Esophagus muscularis mucosa (tissue), 4 donors: ENCODE measurements at places on chromosomes 7 and 10.

DNA sequence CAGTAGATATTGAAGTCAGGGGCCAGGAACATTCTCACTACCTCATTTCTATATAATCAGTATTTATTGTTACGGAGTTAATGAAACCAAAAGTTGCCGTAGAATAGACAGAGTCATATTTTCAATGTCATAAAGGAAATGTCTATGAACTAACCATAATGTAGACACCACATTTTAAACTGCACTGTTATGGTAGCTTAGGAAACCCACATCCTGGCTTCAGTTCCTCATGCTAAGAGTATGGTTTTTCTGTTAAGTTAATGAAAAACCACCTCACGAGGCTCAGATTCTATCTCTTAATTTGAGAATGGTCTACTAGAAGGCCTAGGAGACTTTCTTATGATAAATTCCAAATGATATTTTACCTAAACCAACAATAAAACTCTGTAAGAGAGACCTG is 166.5 kb downstream of the TMEM26 start:
- no peak for DNase-seq

DNA sequence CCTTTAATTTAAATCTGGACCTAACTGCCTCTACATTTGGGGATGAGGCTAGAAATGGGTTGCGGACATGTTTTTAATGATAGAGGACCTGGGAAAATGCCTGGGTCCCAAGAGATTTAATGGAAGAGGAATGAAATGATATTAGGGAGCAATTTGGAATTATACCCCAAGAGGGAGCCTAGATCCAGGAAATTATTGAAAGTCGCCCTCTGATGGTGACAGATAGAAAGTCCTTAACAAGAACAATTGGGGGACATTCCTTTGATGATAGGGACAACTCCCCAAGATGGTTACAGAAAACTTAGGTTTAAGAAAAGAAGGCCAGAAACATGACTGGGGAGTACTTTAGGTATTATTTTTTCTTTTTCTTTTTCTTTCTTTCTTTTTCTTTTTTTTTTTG is 9.5 kb upstream of the TSGA13 start:
- DNase-seq = no peak

DNA sequence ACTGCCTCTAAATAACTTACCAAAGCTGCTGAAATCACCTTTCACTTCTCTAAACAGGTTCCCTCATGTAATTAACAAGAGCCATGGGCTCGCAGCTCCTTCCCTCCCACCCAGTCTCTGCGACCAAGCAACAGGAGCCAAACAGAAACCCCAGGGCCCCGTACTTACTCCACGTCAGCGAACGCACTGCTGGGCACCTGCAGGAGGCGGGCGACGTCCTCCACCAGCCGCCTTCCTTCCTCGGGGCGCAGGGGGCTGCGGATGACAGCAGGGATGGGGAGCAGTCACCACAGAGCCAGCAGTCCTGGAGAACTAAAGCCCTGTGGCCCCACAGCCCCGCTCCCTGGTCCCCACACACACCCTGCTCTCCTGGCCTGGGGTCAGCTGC is 477.0 kb downstream of the PTPRN2 start:
- DNase-seq = no peak

DNA sequence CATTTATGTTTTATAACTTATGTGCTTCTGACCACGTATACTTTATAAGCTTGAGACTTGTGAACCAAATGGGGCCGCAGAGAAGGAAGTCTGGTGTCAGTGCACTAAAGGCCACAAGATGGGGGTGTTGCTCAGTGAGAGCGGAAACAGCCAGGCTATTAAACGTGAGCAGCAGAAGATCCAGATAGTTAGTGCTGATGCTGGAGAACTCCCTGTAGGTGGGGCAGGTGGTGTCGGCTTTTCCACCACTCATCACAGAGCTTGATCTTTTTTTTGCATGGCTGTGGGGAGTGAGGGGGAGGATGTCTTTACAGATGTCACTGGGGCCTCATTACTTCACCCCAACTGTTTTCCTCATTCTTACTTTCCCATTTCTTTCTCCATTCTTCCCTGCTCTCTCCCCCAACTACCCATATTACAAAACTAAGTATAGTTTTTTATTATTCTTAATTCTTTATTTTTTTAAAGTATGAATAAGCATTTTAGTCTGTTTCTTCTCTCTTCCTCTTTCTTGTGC is 34.7 kb downstream of the ACADSB start:
- DNase-seq = no peak

GRCh38 chr7:32941681-32942414 is 15.4 kb upstream of the FKBP9 start:
- DNase-seq = no peak

GRCh38 chr7:136134503-136134902 is 157.3 kb upstream of the MTPN start:
- no peak for DNase-seq

GRCh38 chr7:77843194-77843593 is 44.6 kb downstream of the PHTF2 start:
- DNase-seq = no peak

DNA sequence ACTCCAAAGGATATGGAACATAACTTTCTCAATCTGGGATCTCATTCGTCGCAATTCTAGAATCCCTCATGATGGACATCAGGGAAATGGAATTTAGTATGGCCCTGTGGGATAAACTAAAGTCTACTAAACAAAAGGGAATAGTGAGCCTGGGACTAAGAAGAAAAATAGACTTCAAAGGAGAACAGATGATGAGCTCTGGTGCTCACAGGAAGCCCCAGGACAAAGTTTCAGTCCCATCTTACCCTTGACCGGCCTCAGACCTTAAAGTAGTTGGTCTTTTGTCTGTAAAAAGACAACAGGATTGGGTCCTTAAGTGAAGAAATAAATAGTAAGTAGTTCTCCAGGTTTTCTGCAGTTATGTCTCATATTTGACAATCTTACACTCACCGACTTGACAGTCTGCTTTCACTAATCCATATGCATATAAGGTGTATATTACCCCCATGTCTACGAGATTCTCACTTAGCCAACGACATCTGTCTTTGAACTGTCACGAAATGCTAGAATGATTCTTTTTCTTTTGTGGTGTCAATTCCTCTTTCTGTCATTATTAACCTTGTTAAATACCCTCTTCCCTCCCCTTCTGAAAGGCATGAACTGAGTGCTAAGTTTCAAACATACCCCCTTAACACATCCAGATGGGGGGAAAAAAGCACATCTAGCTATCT is 10.9 kb upstream of the IKZF1 start:
- DNase-seq = no peak

DNA sequence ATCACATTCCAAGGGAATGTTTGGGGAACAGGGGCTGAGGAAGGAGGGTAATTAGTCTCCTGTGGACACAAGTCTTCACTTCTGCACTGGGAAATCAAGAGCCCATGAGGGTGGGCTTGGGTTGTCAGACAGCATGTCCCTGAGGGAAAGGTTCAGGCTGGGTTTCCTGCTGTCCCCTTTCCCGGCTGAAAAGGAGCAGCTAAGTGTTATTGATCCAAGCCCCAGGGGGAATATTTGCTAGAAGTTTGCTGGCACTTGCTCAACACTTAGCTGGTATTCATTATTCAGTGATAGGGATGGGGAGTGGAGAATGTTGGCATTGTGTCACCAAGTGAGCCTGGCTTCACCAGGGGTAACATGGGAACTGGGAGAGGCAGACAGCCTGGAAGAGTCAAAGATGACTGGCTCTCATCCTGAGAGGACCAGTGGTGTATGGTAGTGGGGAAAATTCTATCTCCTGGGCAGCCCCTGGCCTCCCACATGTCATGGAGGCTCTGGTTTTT is 344.4 kb upstream of the PODXL start:
- DNase-seq = no peak

DNA sequence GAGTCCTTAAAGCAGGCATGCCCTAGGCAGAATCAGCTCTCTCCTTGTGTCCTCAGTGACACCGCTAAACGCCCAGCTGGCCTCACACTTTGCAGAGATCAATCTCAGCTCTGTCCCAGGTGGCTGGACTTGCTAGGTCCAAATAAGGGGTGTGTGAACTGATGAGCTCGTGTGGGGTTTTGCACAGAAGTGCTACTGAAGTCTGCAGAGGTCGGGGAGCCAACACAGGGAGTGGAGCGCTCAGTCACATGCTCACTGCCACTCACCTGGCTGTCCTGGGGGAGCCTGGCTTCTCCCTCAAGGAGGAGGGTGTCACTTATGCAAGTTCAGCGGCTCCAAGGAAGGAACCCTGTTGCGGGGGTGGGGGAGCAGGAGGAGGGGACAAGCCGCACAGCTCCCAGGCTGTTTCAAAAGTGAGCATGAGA is 2.0 kb downstream of the ELN start:
- DNase-seq = no peak

- no peak for DNase-seq
Measured at GRCh38 chr7:104127204-104127603, 80.6 kb downstream of the ORC5 start.

- no peak for DNase-seq
Measured at GRCh38 chr10:49585387-49585786, 24.7 kb upstream of the SLC18A3 start.

- no peak for DNase-seq
Measured at GRCh38 chr7:131141443-131141967, 186.2 kb upstream of the MKLN1 start.

DNA sequence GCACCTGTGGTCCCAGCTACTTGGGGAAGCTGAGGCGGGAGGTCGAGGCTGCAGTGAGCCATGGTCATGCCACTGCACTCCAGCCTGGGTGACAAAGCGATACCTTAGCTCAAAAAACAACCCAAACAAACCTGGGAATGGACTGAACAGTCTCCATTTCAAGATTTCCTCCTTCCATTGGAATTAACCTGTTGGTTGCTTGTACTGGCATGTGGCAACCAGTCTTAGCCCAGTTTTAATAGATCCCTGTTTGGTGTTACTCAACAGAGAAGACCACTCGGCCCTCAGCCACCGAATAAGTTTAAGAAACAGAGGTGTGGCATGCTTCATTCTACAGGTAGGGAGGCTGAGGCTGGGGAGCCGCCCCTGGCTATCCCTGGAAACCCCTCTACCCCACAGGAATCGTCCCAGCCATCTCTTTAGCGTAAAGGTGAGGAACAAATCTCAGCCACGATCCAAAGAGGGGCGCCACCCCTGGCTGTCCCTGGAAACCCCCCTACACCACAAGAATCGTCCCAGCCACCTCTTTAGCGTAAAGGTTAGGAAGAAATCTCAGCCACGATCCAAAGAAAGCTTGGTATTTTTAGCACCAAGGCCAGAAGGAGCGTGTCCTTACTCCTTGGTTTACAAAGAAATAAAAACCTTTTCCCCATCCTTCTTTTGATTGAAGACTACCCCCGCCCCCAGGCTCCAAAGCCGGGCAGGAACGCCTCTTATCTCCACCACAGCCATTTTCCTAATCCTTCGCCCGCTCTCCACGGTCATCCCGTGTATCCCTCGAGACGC is 861 bp upstream of the TSPAN14 start:
- DNase-seq = no peak

DNA sequence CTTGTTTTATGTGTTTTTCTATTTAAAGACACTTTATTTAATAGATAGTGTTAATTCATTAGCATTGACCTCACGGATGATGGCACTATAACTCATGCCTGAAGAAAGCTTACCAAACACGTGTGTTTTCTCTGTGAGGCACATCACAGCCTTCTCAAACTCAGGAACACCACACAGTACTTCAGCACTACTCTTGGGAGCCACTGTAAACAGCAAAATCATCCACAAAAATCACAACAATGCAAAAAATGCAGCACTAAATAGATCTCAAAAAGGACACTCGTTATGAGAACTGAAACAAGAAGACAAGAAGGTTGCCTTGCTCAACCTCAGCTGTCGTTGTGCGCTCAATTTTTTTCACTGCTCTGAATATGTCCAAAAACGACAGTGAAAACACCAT is 12.0 kb upstream of the PARP12 start:
- no peak for DNase-seq

- DNase-seq = peak; percentile 17
Measured at GRCh38 chr10:78863140-78863905, 205.4 kb upstream of the ZMIZ1 start.

GRCh38 chr7:108442039-108442568 is 14.1 kb downstream of the NRCAM start:
- no peak for DNase-seq

- no peak for DNase-seq
Measured at GRCh38 chr10:113957013-113957412, 86.7 kb upstream of the ADRB1 start.

DNA sequence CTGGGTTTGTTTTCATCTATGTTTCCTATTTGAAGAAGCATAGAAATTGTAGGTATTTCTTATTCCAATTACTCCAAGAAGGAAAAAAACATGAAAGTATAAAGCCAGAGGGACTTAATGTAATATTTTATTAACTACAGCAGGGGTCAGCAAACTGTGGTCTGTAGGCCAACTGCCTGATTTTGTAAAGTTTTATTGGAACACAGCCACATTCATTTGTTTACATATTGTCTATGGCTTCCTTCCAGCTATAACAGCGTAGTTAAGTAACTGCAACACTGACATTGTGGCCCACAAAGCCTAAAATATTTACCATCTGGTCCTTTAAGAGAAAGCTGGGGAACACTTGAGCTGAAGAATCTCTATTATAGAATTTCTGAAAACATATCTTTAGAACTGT is 306.2 kb downstream of the BICC1 start:
- DNase-seq = no peak

GRCh38 chr7:80460857-80461256 is 51.0 kb downstream of the GNAT3 start:
- DNase-seq = no peak

DNA sequence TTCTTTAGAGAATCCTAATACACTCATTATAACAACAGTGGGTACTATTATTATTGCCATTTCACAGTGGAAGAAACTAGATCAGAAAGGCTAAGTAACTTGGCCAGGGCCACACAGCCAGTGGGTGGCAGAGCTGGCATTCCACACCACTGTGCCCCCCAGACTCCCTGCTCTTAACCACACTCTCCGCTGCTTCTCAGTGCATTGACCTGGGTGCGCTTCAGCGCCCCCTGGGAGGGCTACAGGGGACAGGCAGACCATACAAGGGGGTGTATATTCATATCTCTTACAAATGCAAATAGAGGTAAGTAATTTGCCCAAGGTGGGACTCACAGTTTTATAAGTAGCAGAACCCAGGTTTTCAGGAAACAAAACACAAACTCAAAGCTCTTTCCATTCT is 77.0 kb upstream of the NMT2 start:
- DNase-seq = no peak

DNA sequence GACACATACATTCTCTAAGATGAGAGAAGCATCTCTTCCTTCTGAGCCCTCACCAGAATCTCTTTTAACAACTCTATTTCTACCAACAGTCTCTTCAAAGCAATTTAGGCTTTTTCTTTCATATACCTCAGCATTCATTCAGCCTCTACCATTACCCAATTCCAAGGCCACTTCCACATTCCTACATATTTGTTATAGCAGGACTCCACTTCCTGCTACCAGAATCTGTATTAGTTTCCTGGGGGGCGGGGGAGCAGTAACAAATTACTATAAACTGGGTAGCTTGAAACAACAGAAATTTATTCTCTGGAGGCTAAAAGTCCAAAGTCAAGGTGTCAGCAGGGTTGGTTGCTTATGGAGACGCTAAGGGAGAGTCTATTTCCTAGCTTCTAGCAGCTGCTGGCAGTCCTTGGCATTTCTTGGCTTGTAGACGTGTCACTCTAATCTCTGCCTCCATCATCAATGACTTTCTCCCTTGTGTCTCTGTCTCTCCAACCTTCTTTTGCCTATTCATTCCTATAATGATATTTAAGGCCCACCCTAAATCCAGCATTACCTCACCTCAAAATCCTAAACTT is 7.4 kb downstream of the PRPS1L1 start:
- DNase-seq = no peak

GRCh38 chr10:28669227-28670173 is 7.8 kb upstream of the BAMBI start:
- DNase-seq = no peak

- no peak for DNase-seq
Measured at GRCh38 chr7:27214239-27214950, 14.5 kb upstream of the HOXA13 start.
